Gastroesophageal sphincter (tissue), 4 donors: ENCODE measurements at places on chromosomes 12 and 14.

DNA sequence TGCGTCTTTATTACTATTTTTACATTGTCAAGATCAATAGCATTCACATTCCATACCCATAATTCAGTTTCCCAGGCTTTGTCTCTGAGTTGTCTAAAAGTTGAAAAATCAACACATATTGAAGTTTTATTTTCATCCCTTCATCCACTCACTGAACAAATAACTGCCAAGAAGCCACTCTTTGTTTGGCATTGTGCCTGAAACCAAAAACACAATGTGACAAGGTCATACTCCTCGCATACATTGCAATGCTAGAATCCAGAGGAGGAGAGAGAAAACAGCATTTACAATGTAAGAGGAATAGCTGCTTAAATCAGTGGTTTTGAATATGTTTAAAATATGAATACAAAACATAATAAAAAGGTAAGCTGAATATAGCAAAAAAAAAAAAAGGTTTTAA is 71.8 kb downstream of the CCDC60 start:
- ATAC-seq: no peak

DNA sequence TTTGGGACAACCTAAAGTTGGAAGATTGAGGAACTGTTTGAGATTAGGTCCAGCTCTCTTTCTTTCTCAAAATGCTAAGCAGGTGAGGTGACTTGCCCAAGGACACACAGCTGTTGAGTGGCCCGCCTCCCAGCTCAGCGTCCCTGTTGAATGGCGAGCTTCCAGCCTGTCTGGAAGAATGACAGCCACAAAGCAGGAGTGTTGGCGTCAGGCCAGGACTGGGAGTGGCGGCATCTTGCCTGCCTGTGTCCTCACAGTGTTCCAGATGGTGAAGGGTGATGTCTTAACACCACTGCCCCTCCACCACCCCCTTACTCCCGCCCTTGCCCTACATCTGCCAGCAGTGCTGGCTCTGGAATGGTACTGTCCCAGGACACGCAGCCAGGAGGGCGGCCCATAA is 4.4 kb upstream of the CEBPE start:
- ATAC-seq: peak; percentile 22

DNA sequence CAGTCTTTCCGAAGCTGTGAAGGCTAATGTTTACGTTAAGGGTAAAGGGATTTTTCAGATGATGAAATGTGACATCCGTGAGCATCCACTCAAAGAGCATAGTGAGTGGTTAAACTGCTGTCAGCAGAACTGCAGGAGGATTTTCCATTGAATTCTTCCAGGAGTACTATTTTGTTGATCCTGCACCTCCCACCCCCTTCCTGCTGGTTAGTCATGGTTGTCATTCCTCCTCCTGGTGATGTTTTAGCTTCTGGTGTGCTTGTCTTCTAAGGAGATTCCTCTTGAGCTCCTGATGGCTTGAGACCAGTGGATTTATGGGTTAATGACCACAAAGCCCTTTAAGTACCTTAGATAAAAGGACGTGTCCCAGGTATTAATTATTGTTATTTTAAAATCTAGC is 2.4 kb upstream of the GPRC5D start:
- ATAC-seq: no peak

- no peak for ATAC-seq
Measured at GRCh38 chr12:51103977-51104376, 20.6 kb upstream of the CSRNP2 start.

DNA sequence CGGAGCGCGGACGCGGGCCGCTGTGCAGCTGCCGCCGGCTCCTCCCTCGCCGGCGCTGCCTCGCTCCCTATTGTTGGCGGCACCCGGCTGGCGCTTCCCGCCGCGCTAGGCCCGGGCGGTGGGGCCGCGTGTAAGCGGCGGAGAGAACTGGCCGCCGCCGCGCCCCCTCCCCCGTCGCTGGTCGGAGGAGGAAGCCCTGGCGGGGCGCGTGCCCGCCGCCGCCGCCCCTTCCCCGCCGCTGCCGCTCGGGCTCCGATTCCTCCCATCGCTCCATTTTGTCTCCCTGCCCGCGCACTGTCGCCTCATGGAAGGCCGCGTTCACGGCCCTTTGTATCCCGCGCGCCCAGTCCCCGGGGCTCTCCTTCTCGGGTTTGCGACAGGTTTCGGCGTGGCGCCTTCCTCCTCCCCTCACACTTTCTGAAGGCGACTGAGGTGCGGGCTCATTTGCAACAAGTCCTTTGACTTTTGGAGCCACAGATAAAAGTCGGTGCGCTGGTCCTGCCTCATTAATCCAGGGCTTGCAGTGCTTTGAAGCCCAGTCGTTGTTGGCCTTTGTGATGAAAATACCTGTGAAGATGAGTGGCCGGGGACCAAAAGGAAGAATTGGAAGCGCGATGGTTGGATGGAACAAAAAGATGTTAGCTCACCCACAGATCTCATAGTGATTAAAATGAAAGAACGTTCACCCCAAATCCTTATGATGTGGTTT is 707 bp downstream of the CPSF6 start:
- ATAC-seq: peak; percentile 63
